ENCODE measurements at places on chromosomes 12 and 14. TPM values are rescaled to one million over a fixed set of nuclear protein-coding genes. Genes with fewer than 3 reads are reported as not detected.

The SMARCC2 gene
- 43.6 TPM for total RNA-seq

The NRXN3 gene
- 27.2 TPM for total RNA-seq

The IL31 gene
- total RNA-seq, result not detected

The DEGS2 gene
- total RNA-seq, result under 0.01 TPM

The SLC15A5 gene
- not detected for total RNA-seq

The TBX3 gene
- total RNA-seq, result 1.2 TPM

The CD63 gene
- 1,100 TPM for total RNA-seq

The RDH5 gene
- total RNA-seq, result 2.3 TPM

The TC2N gene
- total RNA-seq, result 5.9 TPM

The EMP1 gene
- 106 TPM for total RNA-seq

The PZP gene
- total RNA-seq, result not detected

The LTBR gene
- 86.0 TPM for total RNA-seq

The FAM177A1 gene
- total RNA-seq, result 33.3 TPM

The GPRC5D gene
- total RNA-seq, result 0.22 TPM

The RARG gene
- 36.9 TPM for total RNA-seq

The DIP2B gene
- 104 TPM for total RNA-seq

The AKAP5 gene
- 0.33 TPM for total RNA-seq

The NKX2-8 gene
- not detected for total RNA-seq

The CCDC85C gene
- total RNA-seq, result 29.8 TPM

The GXYLT1 gene
- 11.4 TPM for total RNA-seq

The KRT79 gene
- not detected for total RNA-seq

The ETFBKMT gene
- total RNA-seq, result 3.1 TPM

The DPPA3 gene
- not detected for total RNA-seq

The MRPL42 gene
- total RNA-seq, result 12.2 TPM

The SPTB gene
- 0.98 TPM for total RNA-seq

The SERPINA5 gene
- not detected for total RNA-seq

The DHRS2 gene
- total RNA-seq, result 146 TPM

The RNASE3 gene
- not detected for total RNA-seq

The AICDA gene
- not detected for total RNA-seq

The GLI1 gene
- total RNA-seq, result 0.76 TPM
